Activated naive CD4-positive, alpha-beta T cell treated with anti-CD3 and anti-CD28 coated beads, Interleukin-2, amount 10 ng/mL, durations not matched to agents 7 days and 5 days (primary cell): ENCODE measurements at places on chromosomes 6 and 20.

GRCh38 chr6:5152460-5152859, 67.3 kb downstream of the PPP1R3G start:
- DNase-seq: no peak

DNA sequence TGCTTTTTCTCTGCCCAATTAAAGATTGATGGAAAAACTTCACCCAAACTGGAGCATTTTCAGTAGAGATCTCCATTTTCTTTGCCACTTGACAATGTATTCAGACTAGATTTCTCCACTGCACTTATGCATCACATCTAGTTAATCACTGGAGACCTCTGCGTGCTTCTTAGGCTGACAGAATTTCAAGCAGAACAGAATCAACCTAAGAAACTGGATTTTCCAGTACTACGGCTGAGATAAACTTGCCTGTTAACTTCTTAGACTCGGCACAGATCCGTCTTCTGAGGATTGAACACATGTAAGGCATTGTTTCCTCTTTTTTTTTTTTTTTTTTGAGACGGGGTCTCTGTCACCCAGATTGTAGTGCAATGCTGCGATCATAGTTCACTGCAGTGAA, 139.2 kb downstream of the LRRC1 start:
- no peak for DNase-seq

DNA sequence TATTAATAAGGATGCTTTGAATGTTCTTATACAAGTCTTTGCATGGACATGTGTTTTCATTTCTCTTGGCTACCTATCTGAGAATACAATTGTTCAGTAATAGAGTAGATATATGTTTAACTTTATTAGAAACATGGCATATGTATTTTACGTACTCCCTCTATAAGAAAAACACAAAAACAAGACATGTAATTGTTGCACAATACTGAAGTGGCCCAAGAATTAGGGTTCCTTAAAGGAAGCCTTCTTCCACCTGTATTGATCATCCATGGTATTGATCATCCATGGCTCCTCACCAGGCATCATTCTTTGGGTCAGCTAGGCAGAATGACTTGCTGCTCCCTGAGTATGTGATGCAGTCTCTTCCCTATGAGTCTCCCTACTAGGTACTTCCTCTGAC, 20.2 kb upstream of the HIVEP2 start:
- DNase-seq: no peak

GRCh38 chr20:49657118-49657901, 56.4 kb downstream of the B4GALT5 start:
- DNase-seq: no peak

GRCh38 chr20:45867819-45868176, 10.4 kb downstream of the ZSWIM3 start:
- no peak for DNase-seq

DNA sequence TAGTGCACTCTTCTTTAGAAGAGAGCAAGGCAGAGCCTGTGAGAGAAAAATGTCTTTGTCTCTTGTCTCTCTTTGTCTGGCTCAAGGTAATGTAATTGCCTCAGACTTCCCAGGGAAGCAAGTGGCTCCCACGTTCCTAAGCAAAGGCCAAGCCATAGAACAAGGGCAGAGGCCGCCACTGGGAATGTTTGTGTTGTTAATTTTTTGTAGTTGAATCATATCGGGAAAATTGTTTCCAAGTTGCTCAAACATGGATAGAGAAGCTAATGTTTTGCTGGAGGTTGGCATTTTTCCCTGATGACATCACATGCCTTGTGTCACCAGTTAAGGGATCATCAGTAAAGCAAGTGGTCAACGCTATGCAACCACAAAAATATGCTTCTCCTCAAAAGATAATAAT, 211.5 kb upstream of the FOXA2 start:
- DNase-seq: no peak

- no peak for DNase-seq
Observed at GRCh38 chr6:56002336-56002735, 126.9 kb upstream of the BMP5 start.

DNA sequence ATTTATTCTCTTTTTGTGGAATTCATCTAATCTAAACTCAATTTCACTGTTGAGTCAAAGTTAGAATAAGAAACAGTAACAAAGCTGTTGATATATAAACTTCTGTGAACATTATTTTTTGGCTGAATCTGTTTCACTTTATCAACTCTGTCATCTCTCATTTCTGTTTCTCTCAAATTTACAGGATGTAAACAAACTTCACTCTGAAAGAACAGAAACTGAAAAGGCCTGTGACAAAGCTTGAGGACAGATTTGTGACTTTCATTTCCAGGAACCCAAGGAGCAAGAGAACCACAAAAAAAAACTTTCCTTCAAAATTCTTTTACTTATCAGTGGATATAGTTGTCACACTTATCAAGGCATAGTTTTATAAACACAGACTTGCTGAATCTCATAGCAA, 447.9 kb upstream of the OPRM1 start:
- no peak for DNase-seq

GRCh38 chr20:39264506-39265172, 302.5 kb downstream of the DHX35 start:
- DNase-seq: peak; percentile 51

DNA sequence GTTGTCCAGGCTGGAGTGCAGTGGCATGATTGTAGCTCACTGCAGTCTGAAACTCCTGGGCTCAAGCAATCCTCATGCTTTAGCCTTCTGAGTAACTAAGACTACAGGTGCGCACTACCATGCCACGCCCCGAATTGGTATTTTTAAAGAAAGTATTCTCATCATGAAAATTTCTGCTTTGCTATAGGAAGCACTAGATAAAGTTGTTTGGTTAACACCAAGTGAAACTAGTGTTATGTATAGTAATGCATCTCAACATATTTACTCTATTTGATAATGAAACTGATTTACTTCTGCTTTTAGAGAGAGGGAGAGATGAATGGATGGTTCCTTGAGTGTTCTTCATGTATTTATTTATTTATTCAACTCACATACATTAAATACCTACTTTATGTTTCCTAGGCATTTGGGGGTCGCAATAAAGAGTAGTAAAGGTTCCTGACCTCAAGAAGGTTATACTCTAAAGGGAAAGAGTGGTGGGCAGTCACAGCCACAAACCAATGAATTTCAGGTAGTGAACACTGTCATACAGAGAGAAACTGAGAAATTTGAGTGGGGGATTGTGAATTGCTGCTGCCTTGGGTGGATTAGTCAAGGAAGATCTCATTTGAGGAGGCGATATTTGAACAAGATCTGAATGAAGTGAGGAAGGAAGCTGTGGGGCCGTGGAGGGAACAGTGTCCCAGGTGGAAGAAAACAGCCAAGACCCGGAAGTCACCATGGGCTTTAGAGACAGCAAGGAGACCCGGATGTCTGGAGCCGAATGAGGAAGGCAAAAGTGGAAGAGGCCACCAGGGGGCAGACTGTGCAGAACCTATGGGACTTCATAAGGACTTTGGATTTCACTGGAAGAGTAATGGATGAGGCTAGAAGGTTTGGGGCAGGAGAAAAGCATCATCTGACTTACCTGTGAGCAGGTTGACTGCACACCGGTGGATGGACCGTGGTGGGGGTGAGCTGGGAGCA, 185.6 kb downstream of the TSHZ2 start:
- DNase-seq: peak; percentile 47

- DNase-seq: no peak
Observed at GRCh38 chr6:148455225-148455624, 112.6 kb downstream of the SASH1 start.

DNA sequence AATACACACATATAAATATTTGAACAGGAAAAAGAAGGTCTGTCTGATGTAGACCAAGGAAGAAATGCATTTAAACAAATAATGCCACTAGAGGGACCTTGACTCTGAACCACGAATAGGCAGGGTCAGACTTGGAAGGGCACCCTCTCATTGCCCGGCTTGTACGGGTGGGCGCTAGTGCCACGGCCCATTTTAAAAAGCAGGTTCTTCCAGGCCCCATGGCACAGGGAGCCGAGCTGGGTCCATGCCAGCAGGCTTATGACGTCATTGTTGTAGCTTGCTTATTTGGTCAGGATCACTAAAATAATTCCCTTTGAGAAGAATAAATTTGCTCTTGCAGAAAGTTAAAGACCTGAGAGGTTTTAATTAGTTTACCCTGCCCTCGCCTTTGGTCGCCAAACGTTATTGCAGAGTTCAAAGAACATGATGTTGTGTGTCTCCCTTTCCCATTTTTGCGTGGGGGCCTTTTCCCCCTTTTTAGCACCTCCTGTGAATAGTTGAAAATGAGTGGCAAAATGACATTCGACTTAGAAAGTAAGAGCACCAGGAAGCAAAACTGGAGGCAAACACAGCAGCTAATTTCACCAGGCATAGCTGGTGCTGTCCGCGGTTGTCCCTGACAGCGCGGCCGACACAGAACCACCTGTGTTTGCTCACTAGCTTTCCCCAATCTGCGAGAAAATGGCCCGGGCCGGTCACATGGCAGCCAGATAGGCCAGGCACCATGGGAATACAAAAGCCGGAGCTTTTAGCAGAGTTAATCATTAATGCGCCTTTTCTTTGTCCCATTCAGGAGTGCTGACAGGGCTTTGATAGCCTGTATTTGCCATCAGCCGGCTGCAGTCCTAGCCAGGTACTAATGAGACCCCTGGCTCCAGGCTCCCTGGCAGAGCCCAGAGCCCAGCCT, 93.8 kb downstream of the FOXA2 start:
- DNase-seq: no peak

DNA sequence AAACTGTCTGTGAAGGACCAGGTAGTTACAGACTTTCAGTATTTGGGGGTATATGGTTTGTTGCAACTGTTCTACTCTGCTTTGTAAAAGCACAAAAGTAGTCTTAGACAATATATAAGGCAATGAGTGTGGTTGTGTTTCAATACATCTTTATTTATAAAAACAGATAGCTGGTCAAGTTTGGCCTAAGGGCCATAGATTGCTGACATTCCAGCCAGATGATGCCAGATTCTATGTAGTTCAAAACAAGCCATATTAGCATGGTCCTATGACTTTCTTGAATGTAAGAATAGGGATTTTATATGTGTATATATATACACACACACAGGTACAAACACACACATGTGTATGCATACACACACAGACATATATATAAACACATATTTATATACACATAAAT, 201.8 kb downstream of the GRIK2 start:
- no peak for DNase-seq

- DNase-seq: no peak
Observed at GRCh38 chr6:25706314-25707014, 48.1 kb upstream of the SLC17A4 start.

DNA sequence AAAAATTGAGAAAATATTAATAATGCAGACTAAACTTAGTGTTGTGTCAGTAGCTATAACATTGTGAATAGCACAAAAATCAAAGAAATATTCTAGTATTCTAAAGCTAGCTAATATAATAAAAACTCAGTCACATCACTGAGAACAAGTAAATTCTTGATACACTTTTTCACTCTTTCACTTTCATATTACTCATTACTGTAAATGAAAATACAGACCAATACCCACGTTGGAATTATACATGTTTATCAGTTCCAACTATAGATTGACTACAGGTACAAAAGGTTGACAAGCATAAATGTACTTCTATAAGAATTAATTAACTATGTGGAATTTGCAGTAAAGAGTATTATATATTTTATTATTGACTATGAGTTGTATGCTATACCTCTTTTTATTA, 1043.4 kb upstream of the FLRT3 start:
- DNase-seq: no peak

DNA sequence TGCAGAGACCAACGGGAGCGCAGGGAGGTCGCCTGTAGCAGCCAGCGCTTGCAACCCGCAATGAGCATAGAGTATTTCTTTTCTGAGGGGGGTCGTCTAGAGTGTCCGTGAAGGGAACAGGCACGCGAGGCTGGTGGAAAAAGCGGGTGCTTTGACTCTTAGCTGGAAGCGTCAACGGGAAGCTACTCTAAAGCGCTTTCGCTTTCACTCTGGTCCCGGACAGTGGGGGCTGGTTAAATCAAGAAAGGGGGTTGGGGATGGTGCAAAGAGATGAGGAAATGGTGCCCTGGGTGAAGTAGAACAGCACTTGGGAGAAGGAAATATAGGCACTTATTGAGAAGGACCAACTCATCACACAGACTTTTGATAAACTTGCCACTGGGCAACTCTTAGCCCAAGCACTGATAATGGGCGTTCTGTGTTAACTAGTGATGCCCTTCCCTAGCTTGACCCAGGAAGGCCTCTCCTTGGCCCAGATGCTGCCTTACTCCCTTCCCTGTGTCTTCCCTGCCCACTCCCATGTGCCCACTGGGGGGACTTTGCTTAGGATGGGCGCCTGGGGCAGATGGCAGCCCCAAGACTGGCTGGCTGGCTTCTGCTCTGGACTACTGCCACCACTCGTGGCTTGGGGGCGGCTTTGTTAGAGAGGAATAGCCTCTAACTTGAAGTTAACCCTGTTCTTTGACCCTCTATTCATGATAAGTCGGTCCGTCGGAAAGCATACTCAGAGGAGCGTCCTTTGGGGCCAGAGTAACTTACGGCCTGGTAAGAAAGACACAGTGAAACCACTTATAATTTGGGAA, 585 bp downstream of the PSMB9 start:
- DNase-seq: peak; percentile 81

- no peak for DNase-seq
Observed at GRCh38 chr6:99606656-99607415, at the start of gene PRDM13. PRDM13 (plus strand) TSS chr6:99606833; CDS start chr6:99607035, 202 bp downstream.

GRCh38 chr6:124996411-124996810, 34.2 kb downstream of the RNF217 start:
- no peak for DNase-seq

DNA sequence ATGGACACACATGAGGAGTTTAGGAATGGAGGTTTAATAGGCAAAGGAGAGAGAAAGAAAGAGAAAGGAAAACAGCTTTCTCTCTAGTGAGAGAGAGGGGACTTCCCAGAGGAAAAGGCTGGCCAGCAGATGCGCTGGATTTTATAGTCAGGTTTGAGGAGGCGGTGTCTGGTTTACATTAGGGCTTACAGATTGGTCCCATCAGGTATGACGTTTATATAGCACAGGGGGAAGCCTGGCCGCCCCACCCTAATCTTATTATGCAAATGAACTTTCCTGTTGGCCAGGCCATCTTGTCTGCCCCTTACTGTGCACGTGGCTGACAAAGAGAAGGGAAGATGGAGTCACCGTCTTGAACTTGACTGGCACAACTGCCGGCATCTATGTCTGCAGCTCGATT, 86.6 kb upstream of the QKI start:
- no peak for DNase-seq

DNA sequence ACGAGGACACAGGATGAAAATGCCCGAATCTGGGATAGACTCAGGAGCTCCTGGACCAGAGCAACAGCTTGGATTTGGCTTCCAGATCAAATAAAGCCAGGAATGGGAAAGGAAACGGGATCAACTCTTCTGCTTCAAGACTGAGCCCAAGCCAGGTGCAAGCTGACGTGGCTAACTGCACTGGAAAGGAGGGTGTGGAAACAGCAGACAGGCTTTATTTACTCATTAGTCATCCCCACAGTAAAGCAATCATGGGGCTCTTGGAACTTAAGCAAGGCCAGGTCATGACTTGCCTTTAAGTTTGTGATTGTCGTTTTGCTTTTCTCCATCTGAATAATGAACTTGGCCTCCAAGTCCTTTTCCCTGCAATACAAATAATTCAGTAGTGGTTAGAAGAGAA, 45.2 kb downstream of the KIF16B start:
- no peak for DNase-seq
